ENCODE measurements at places on chromosomes 12 and 14.
A peak's percentile ranks its signal among the peaks of the same experiment; 100 is the strongest.

GRCh38 chr12:84507956-84508850 is 404.4 kb downstream of the SLC6A15 start:
- DNase-seq: no peak

- no peak for DNase-seq
Observed at GRCh38 chr14:59564366-59564765, 12.2 kb downstream of the CCDC175 start.

GRCh38 chr12:27367078-27367477 is 34.4 kb downstream of the BMAL2 start:
- DNase-seq: no peak

DNA sequence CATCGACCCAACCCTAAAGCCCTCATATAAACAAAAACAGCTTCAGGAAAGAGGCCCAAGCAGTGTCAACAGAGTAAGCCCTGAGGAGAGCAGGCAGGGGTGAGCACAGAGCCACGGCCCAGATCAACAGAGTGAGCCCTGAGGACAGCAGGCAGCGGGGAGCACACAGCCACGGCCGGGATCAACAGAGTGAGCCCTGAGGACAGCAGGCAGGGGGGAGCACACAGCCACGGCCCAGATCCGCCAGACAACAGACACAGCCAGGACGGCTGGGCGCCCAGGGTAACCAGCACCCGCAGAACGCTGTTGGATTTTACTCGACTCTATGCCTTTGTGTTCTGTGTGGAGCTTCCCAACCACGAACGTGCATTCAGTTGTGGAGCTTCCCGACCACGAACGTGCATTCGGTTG is 15.0 kb downstream of the CCDC85C start:
- no peak for DNase-seq

GRCh38 chr12:95998611-95999286 is 2.6 kb upstream of the HAL start:
- DNase-seq: peak; percentile 10

DNA sequence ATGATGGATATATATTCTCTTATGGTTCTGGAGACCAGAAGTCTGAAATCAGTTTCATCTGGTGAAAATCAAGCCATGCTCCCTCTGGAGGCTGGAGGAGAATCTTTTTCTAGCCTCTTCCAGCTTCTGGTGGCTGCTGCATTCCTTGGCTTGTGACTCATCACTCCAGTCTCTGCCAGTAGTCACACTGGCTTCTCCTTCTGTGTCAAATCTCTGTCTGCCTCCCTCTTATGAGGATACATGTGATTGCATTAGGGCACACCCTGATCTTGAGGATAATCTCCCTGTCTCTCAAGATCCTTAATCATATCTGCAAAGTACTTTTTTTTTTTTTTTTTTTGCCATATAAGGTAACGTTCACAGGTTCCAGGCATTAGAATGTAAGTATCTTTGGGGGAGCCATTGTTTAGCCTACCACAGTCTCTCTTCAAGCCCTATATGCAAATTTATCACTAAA is 17.7 kb downstream of the DNAL1 start:
- DNase-seq: no peak

Measured in substantia nigra (tissue), 51 donors.